ENCODE measurements at places on chromosomes 1 and 21.
A peak's percentile ranks its signal among the peaks of the same experiment; 100 is the strongest.

DNA sequence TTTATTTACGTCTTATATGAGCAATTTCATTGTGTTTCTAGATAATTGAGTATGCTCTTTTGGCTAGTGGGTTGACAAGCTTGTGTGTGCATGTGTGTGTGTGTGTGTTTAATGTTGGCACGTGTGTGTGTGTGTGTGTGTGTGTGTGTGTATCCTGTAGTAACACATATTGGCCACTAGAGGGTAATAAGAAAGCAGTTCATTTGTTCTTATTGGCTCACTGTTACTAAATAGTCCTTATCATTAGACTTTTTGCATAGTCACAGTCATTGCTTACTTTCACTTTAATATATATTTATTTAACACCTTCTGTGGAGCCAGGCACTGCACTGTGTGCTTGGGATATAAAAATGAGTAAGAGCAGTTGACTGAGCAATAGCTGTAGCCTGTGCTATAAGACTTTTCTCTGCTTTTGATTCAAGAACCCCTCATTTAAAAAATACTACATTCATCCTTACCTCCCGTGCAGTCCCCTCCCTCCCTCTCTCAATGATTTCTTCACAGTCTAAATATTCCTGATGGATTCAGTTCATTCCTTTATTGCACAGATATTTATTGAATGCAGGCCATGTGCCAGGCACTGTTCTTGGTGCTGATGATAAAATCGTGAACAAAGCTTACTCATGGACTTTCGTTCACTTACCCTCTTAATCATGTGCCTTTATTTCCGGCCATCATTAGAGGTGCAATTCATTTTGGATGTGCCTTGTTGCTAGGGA, 96.7 kb downstream of the DYRK1A start:
- peak; percentile 66 for DNase-seq

- no peak for DNase-seq
These were observed 199.1 kb upstream of the LMO4 start for GRCh38 chr1:87129606-87130005.

DNA sequence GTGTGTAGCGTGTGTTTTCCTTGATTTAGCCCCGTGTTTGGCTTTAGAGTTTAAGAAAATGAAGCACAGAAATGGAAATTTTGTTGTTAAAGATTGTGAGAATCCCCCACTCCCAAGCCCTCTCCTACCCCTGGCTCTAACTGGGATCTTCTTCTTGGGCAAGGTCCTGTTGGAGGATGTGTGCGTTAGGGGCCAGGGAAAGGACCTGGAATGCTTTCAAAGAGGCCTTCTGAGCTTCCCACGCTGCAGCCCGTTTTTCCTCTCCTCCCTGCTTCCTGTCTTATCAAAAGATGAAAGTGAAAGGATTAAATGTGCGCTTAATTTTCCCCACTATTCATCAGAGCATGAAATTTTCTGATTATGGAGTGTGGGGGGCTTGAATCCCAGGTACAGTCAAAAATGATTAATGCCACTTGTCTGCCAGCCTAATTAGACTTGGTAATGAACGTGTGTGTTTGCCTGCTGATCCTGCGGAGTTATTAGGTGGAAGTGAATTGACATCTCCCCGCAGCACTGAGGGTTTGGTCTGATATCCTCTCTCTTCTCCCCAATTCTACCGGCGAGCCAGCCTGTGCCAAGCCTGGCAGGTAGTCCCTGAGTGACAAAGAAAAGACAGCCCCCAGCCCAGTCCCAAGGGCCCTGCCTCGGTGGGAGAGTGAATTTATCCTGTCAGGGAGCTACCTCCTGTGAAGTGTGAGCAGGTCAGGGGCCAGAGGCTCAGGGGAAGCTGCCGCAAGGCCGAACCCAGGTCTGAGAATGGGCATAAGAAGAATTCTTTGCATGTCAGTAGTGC, 4.9 kb downstream of the RASSF5 start:
- DNase-seq: no peak

- no peak for DNase-seq
These were observed 11.6 kb downstream of the AHDC1 start for GRCh38 chr1:27592232-27592930.

DNA sequence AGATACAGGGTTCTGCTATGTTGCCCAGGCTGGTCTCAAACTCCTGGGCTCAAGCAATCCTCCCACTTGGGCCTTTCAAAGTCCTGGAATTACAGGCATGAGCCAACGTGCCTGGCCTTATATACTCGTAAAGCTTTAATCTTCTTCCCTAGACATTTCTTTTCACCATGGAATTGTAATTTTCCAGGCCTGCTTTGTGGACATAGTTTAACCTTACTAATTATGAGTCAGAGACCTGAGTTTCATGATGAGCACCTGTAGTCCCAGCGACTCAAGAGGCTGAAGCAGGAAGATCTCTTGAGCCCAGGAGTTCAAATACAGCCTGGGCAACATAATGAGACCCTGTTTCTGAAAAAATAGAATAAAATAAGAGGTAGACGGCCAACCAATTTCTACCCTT, 12.3 kb downstream of the PATJ start:
- DNase-seq: no peak

DNA sequence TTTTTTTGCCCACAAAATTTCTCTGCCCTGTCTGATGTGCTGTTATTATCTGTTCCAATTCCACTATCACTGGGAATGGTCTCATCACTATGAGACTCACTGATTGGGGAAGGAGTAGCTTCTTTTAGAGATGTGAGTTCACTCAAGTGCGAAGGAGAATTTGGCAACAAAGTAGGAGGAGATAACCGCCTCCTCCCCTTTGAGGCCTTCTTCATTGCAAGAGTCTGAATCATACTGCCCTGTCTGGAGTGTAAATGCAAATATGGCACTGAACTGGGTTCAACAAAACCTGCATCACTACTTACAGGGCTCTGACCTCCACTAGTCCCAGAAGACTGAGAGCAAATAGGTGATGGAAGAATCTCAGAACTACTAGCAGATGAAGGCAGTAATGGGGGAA, 83.4 kb downstream of the ASH1L start:
- DNase-seq: peak; percentile 73

DNA sequence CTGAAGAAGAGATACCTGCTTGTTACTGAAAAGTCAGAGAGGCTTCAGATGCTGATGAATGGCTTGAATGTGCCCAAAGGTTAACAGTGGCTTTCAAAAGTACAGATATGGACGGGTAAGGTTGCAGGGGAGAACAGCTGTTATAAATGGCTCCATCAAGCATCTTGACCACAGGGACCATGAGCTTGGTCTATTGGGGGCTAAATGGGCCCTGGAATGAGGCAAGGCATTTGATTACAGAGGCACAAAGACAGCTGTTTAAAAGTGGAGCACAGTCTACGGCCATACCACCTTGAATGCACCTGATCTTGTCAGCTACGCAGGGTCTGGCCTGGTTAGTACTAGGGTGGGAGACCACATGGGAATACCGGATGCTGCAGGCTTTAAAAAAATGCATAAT, 48.3 kb downstream of the C1orf198 start:
- DNase-seq: no peak

GRCh38 chr1:223733898-223734852, 21.8 kb downstream of the CAPN2 start:
- no peak for DNase-seq

- DNase-seq: no peak
These were observed 726.0 kb downstream of the PTPRU start for GRCh38 chr1:29962336-29962735.

DNA sequence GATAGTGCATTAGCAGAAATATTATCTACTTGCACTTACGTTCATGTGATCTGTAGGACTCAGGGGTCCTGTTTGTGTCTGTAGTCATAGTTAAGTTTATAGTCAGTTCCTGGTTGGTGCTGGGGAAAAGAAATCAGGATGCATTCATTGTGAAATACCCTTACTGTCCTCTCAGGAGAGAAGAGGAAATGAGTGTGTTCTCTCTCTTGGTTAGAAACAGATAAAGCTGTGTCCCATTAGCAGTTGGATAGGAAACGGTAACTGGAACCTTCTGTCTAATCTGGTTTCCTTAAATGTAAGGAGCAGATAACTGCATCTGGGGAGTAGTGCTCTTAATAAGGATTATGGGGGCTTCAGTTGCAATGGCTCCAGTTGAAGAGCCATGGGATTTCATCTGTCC, 8.9 kb downstream of the SDCCAG8 start:
- DNase-seq: peak; percentile 62

DNA sequence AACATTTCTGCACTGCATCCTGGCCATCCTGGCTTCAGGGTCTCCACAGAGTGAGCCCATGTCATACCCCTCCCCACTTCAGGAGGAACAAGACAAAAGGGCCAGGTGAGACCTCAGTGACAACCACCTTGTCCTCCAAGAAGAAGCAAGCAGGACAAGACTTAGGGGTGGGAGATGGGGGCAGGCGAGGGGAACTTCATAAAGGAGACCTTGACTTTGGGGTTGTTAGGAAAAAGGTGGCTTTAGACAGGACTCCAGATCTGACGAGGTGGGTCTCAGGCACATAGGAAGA, 24.0 kb upstream of the SLAMF9 start:
- DNase-seq: no peak

- no peak for DNase-seq
These were observed 4.9 kb downstream of the WNT9A start for GRCh38 chr1:227942716-227943261.

GRCh38 chr1:237902960-237903743, 12.4 kb upstream of the ZP4 start:
- DNase-seq: no peak

- DNase-seq: no peak
These were observed 3.5 kb downstream of the CEP170 start for GRCh38 chr1:243251539-243251938.

GRCh38 chr1:97814121-97814520, 106.7 kb downstream of the DPYD start:
- no peak for DNase-seq

DNA sequence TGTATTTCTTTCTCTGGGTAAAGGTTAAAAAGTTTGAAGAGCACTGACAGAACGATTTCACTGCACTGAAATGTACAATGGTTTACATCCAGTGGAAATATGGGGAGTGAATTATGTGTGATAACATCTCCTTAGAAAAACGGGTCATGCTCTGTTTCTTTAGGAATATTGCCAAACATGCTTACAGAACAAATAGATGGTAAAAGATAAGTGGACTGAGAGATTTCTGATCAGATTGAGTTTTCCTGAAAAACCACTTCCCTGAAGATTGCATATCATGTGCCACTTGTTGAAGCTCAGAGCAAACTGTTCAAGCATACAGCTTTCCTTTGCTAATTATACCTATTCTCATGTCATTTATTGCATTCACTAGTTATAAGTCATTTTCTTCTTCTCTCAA, 29.9 kb upstream of the DISP1 start:
- no peak for DNase-seq

- peak; percentile 21 for DNase-seq
These were observed 32.6 kb upstream of the HTR1D start for GRCh38 chr1:23249787-23250454.

- peak; percentile 30 for DNase-seq
These were observed 10.7 kb upstream of the FHAD1 start for GRCh38 chr1:15236321-15236721.

- no peak for DNase-seq
These were observed 965 bp upstream of the SH2D5 start for GRCh38 chr1:20733360-20733975.

- DNase-seq: no peak
These were observed 23.7 kb upstream of the KHDRBS1 start for GRCh38 chr1:31989964-31990363.

- DNase-seq: no peak
These were observed 146.5 kb downstream of the EIF4G3 start for GRCh38 chr1:21030181-21030580.

DNA sequence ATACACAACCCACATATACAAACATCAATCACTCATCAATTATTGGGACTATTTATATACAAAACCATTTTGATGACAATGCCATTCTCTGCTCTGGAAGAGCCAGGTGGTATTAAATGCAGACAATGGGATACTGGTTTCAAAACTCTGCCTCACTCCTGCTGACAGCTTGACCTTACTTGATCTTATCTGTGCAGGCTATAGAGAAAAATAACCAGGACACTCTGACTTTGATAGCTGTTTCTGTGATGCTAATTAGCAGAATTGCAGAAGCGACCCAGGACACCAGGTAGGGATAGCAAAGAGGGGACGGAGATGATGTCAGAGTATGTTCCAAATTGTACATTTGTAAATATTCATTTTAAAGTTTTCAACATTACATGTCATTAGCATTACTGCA, 89.5 kb downstream of the OLFM3 start:
- no peak for DNase-seq

DNA sequence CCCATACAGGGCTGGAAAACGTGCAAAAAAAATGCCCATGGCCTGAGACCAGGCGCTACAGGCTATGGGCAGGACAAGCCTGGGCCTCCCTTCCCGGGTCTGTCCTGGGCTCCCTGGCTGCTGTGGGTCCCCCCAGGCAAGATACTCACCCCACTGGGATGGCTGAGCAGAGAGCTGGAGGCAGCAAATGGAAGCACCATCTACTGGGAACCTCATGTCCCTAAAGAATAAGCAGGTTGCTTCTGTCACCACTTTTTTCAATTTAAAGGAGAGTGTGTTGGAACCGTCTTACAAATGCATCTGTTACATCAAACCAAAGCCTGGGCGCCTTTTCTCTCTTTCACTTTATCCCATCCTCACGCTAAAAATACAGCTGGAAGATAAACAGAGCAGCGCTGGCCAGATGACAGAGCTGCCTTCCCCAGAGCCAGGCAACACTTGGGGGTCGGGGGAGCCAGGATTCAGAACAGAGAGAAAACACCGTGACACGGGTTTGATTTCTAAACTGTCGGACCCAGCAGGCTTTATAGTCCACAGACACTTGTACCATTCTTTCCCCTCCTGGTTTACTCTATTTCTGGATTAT, 262.1 kb upstream of the VAMP3 start:
- no peak for DNase-seq

DNA sequence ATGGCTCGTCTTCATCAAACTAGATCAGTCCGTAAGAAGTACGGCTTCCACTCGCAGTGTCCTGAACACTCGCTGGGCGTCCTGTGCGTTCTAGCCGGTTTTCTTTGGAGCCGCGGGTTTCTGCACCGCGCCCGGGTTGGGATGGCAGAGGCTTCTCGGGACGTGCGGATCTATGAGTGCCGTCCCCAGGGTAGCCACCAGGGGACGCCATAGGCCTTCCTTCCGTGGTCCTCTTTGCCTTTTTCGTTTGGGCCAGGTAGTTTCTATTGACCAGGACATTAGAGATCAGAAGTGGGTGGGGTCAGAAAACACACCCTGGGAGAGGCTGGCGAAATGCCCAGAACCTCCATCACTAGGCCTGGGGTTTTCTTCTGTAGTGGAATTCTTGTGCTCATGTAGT, 273.8 kb downstream of the FAM72C start:
- DNase-seq: peak; percentile 14

- no peak for DNase-seq
These were observed 16.1 kb upstream of the GSTM4 start for GRCh38 chr1:109639841-109640184.

DNA sequence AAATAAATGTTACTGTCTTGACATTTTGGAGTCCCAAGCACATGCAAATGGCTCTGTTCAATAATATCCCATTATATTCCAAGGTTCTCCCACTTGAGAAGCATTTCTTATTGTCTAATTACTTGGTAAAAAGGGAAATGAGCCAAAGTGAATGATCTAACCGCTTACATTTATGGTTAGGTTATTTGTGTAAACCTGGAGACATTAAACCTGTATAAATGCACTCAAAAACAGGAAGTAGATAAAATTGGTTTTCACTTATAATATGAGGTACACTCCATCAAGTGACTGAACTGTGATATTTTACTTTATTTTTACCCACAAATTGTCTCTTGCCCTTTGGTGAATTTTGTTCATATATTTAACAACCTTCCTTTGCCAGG, 26.8 kb downstream of the KIF1B start:
- no peak for DNase-seq
